ENCODE measurements at places on chromosomes 1 and 21. TPM values are rescaled to one million over a fixed set of nuclear protein-coding genes. Genes with fewer than 3 reads are reported as not detected.

ZFP69B gene
- total RNA-seq = 18.9 TPM

APCS gene
- total RNA-seq = not detected

STK40 gene
- total RNA-seq = 8.4 TPM

C1QTNF12 gene
- 0.25 TPM for total RNA-seq

SPRR3 gene
- total RNA-seq = not detected

SPRR2E gene
- not detected for total RNA-seq

S100PBP gene
- total RNA-seq = 30.0 TPM

PRR9 gene
- total RNA-seq = 0.49 TPM

SPRR1A gene
- not detected for total RNA-seq

CHTOP gene
- total RNA-seq = 61.2 TPM

GJB4 gene
- not detected for total RNA-seq

PLD5 gene
- 2.7 TPM for total RNA-seq

RPTN gene
- not detected for total RNA-seq

TRPM2 gene
- total RNA-seq = 2.0 TPM

TMPRSS15 gene
- total RNA-seq = under 0.01 TPM

TRMT13 gene
- total RNA-seq = 24.6 TPM

APOBEC4 gene
- total RNA-seq = not detected

TNFRSF18 gene
- not detected for total RNA-seq

RPRD2 gene
- total RNA-seq = 20.7 TPM

SPRR1B gene
- not detected for total RNA-seq

IL12RB2 gene
- 5.7 TPM for total RNA-seq

ARHGEF16 gene
- 0.25 TPM for total RNA-seq

SERTAD4 gene
- total RNA-seq = 6.1 TPM

LCE1A gene
- not detected for total RNA-seq

EFNA1 gene
- total RNA-seq = 2.7 TPM

PCP4L1 gene
- 3.0 TPM for total RNA-seq

RNU1-1 gene
- 73,230 TPM for total RNA-seq

KIF26B gene
- total RNA-seq = 19.7 TPM

FLG2 gene
- 0.25 TPM for total RNA-seq

HSPA13 gene
- 122 TPM for total RNA-seq

IFNAR1 gene
- 48.2 TPM for total RNA-seq

NUDT4B gene
- total RNA-seq = 9.3 TPM

DNM3 gene
- 94.2 TPM for total RNA-seq

CHML gene
- total RNA-seq = 58.0 TPM

LCE3E gene
- not detected for total RNA-seq

KLF17 gene
- under 0.01 TPM for total RNA-seq

CHI3L1 gene
- total RNA-seq = 0.74 TPM

TMEM63A gene
- 3.0 TPM for total RNA-seq

C1orf74 gene
- total RNA-seq = 1.5 TPM

SLC9C2 gene
- 1.2 TPM for total RNA-seq

TMEM200B gene
- total RNA-seq = 0.49 TPM

OR2L5 gene
- total RNA-seq = 0.25 TPM

RGS7 gene
- 16.0 TPM for total RNA-seq

SMCP gene
- total RNA-seq = not detected

LAMB3 gene
- total RNA-seq = 0.74 TPM

SELENBP1 gene
- 5.7 TPM for total RNA-seq

SPRR4 gene
- total RNA-seq = not detected

OR2L3 gene
- total RNA-seq = 0.25 TPM

NUP210L gene
- total RNA-seq = under 0.01 TPM

ANGPTL7 gene
- 0.25 TPM for total RNA-seq

C4BPB gene
- total RNA-seq = not detected

SLAMF6 gene
- total RNA-seq = not detected

PWP2 gene
- total RNA-seq = 9.6 TPM

CLCA1 gene
- total RNA-seq = not detected

CYB561D1 gene
- 5.7 TPM for total RNA-seq

RIPPLY3 gene
- under 0.01 TPM for total RNA-seq

WDR3 gene
- total RNA-seq = 17.5 TPM

Data from temporal lobe (tissue), 4 donors.